NCI-H345 (cell line): ENCODE measurements at places on chromosomes 1 and 21.

DNA sequence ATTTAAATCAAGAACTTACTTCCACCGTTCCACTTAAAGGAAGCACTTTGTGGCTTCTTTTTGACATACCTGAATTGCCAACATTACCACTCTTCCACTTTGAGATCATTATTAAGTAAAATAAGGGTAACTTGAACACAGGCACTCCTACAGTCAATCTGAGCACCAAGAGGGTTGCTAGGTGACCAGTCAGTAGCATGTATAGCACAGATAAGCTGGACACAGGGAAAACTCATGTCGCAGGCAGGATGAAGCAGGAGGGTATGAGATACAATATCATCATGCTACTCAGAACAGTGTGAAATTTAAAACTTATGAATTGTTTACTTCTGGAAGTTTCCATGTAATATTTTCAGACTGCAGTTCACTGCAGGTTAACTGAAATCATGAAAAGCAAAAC, 47.0 kb upstream of the RAP1GAP start:
- no peak for DNase-seq

DNA sequence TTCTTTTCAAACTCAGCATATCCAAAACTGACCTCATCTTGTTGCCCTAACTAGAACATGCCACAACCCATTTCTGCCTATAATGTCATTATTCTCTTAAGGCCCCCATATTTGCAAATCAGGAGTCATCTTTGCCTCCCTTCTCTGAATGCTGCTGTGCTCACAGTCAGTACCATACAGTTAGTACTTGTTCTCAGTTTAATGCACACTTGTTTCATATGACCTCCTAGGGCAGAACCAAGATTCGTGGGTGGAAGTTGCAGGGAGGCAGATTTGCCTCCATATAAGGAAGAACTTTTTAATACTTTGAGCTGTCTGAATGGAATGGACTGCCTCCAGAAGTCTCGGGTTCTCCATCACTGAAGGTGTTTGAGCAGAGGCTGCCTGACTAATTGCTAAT, 9.2 kb downstream of the CAP1 start:
- DNase-seq = no peak

DNA sequence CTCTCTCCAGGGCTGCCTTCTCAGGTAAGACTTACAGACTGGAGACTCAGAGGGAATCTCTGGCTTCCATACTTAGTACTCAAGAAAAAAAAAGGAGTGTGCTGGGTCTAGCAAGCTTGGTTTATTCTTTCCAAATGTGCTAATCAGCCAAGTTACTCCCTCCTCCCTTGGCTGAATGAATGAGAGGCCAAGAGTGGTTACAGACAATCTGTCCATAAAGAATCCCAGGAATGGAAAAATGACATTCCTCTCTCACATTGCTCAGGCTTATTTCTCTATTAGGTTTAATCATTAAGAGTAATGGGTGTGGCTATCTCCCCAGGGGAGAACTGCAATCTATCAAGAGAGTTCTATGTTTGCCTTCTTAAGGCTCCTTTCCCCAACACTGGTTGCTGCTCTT, 547.3 kb upstream of the PLXNA2 start:
- no peak for DNase-seq

DNA sequence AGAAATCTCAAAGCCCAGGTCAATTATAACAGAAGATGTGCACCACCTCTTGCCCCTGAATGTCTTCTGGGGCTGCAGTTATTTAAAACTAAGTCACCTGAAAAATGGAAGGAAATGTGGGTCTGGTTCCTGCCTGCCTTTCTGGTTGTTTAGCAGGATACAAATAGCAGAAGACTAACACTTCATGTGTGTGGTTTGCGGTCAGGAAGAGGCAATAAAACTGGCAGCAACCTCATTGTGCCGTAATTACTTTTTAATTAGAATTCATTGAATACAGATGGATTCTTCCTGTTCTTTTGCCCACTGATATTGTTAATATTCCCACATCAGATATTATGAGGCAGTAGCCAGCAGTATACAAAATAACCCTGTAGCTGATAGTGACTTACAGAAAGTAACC, 345.7 kb downstream of the ZNF326 start:
- no peak for DNase-seq

DNA sequence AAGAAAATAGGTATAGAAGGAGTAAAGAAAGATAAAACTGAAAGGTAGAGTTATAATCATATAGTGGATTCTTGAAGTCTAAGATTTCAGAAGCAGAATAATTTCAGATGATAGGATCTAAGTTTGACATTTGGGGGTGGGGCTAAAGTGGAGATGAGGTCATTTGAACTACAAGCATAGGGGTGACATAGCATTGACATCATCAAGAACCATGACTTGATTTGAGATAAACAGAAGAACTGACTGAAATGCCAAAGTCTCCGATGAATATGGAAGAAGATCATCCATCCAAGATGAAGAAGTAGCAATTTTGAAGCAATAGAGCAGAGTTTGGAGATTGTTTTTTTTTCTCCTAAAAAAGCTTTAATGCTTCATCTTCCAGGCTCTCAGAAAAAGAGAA, 122.3 kb downstream of the MACF1 start:
- DNase-seq = no peak

DNA sequence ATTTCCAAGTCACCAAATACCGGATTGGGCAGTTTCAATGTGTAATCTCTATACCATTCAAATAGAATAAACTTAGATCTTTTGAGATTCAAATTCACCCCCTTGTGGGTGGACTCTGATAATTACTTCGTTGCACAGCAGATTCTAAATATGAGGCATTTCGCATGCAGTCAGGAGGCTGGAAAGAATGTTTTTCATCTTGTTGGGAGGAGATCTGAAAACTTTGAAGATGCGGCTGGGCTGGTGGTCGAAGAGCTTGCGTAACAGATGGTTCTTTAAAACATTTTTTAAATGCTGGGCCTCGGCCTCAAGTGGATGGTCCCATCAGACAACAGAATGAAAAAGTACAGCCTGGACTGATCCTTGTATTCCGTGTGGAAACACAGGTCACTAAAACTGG, 10.4 kb downstream of the NR5A2 start:
- no peak for DNase-seq

GRCh38 chr1:23727362-23727811, 15.9 kb upstream of the ELOA start:
- no peak for DNase-seq
